CD4-positive, alpha-beta T cell treated with Interleukin-12 subunit alpha and Interleukin-12 subunit beta, for 1 hour (primary cell): ENCODE measurements at places on chromosomes 13 and 19.

- no peak for DNase-seq
Measured at GRCh38 chr13:40101708-40102359, 446.4 kb downstream of the COG6 start.

GRCh38 chr13:32212421-32212820 is 102.7 kb downstream of the ZAR1L start:
- no peak for DNase-seq

- no peak for DNase-seq
Measured at GRCh38 chr13:53042877-53043276, 14.3 kb downstream of the OLFM4 start.

DNA sequence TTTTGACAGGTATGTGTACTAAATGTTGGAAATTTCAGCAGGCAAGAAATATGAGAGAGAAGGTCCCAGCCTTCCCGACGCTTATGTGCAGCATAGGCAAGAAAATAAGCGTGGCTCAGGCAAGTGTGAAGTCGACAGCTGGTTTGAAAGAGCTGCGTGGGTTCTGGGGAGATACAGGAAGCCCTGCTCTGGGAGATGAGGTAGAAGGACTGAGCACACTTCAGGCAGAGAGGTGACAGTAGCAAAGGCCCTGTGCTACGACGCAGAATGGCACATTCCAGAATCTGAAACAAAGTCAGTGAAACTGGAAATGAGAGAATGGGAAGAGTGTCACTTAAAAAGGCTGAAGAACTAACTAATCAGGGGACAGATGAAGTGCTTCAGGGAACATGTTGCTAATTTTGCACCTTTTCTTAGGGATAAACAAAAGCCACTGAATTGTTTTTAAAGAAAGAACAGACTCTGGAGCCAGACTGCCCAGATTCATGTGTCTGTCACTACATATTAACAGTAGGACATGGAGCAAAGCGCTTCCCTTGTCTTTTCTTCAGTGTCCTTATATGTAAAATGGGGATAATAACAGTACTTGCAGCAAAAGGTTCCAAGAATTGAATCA is 160.1 kb downstream of the SPRY2 start:
- DNase-seq, result no peak
